CD4-positive, alpha-beta T cell treated with Interleukin-12 subunit alpha and Interleukin-12 subunit beta, for 1 hour (primary cell): ENCODE measurements at places on chromosomes 2 and 18.

GRCh38 chr2:71965530-71965929 is 182.1 kb downstream of the CYP26B1 start:
- DNase-seq, result no peak

DNA sequence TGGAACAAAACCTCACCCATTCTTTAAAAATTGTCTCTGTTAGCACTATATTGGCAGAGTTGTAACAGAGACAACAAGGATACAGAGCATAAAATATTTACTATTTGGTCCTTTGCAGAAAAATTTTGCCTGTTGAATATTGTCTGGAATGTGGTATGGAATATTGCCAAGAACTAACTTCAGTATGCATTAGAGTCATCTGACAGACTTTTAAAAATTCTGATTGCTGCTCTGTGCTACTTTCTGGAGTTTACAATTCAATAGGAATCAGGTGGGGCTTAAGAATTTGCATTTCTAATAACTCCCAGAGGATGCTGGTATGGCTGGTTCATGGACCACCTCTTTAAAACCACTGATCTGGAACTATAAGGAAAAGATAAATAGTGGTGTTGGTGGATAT is 32.8 kb upstream of the NYAP2 start:
- no peak for DNase-seq

- no peak for DNase-seq
Observed at GRCh38 chr2:38499548-38500282, 103.0 kb downstream of the HNRNPLL start.

DNA sequence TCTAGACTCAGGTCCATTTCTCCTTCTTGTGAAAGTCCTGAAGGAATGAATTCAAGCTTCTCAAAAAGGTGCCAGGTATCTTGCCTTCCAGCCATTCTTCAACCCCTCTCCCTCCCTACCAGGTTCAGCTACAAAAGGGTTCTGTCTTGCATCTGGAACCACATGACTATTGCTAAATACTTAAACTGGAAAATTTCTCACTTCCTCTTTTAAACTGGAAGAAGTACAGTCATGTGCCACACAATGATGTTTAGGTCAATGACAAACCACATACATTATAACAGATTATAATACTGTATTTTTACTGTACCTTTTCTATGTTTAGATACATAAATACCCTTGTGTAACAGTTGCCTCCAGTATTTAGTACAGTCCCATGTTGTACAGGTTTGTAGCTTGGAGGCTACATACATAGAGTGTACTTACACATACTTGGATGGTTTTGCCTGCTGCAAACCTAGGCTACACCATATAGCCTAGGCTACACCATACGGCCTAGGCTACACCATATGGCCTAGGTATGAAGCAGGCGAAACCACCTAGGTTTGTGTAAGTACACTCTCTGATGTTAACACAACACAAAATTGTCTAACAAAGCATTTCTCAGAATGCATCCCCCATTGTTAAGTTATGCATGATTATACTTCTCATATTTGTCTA is 142.0 kb upstream of the DNMT3A start:
- DNase-seq, result no peak

- no peak for DNase-seq
Observed at GRCh38 chr2:102056079-102056581, 64.4 kb downstream of the IL1R2 start.

GRCh38 chr2:150413910-150414309 is 73.6 kb downstream of the RND3 start:
- DNase-seq, result no peak
